ENCODE measurements at places on chromosomes 7 and 10.

DNA sequence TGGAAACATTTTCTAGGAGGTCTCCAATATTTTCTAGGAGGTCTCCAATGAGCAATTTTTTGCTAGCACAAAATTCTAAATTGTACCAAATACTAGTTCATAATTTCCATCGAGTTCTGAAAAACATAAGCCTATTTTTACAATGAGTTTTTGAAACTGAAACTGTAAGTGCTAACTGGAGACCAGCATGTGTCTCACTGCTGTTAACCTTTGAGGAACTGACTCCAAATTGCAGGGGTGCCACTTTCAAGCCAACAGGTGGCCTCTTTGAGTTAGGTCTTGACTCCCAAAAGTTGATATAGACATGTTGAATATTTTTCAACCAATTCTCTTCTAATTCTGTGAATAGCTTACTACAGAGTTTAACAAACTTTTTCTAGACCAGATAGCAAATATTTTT is 58.8 kb downstream of the CAV1 start:
- DNase-seq = no peak

GRCh38 chr10:111128331-111129180 is 51.7 kb downstream of the ADRA2A start:
- DNase-seq = no peak

DNA sequence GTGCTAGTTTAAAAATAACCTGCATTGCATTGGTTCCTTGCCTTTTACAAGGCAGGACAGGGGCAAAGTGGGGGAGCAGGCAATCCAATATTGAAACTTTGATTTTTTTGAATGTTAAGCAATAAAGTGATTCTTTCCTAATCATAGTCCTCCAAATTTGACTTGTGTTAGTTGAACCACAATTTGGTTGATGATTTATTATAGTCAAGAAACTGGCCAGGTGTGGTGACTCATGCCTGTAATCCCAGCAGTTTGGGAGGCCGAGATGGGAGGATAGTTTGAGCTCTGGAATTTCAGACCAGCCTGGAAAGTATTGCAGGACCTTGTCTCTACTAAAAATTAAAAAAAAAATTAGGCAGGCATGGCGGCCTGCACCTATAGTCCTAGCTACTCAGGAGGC is 27.9 kb upstream of the ABLIM1 start:
- DNase-seq = no peak

DNA sequence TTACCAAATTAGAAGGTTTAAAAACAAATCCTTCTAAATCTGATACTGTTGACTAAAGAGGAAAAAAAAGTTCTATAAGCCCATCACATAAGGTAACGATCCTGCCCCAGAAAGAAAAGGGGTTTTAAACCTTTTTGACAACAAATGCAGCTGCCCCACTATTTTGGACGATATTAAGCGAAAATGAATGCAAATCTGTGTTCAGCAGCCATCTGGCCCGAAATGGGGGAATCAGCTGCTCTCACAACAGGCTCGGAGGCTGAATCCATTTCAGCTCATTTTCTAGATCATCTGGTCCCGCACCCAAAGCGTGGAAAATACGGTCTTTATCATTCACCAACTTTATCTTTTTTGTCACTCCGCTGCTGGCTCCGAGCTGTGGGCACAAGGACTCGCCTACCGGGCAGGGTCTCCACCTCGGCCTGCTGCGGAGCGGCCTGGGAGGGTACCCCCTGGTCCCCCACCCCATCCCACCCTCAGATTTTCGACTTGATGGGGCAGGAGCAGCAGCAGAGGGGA is 2.4 kb upstream of the EBF3 start:
- no peak for DNase-seq

GRCh38 chr10:125316436-125316835 is 156.1 kb upstream of the CTBP2 start:
- DNase-seq = no peak

- no peak for DNase-seq
These were observed 46.3 kb downstream of the LRMDA start for GRCh38 chr10:75477680-75478079.

GRCh38 chr7:121384265-121384664 is 11.8 kb downstream of the FAM3C start:
- no peak for DNase-seq

DNA sequence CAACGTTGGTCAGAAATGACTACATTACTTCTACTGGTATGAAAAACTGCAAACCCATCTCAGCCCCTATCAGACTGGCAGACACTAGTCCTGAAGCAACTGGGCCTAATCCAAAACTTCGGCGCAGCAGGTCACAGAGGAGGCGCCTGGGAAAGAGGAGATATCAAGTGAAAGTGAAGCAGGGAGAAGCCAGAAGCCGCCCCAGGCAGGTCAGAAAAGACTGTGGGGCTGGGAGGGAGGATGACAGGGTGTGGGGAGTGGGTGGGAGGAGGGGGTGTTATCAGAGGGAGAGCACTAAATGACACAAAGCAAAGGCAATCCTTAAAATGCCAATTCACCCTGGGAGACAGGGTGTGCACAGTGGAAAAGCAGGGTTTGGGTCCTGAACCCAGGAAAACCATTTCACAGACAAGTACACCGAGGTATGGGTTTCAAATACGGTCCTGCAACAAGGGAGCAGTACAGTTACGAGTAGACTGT is 731 bp downstream of the CHCHD3 start:
- no peak for DNase-seq

- no peak for DNase-seq
These were observed 52.0 kb upstream of the SMNDC1 start for GRCh38 chr10:110356628-110357245.

GRCh38 chr7:131124001-131124629 is 203.6 kb upstream of the MKLN1 start:
- no peak for DNase-seq

DNA sequence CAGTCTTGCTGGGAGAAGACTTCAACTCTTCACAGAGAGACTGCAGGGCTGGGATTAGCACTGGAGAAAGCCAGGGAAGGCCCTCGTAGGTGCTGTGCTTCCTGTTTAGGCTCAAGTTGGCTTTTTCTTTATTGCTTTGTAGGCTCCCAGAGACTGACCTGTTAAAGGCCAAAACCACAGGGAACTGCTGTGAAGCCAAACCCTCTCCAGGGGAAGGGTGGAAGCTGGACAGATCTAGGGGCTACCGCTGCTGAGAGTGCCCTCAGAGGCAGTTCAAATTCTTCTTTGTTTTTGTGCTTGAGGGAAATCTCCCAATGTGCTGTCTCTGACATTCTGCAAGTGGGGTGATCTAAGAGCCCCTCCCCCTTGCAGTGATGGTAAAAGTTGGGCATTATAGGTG is 198.4 kb downstream of the CNTNAP2 start:
- DNase-seq = no peak

- DNase-seq = no peak
These were observed 353.6 kb downstream of the CALN1 start for GRCh38 chr7:72058579-72058978.

GRCh38 chr7:27700501-27700900 is 37.8 kb upstream of the HIBADH start:
- no peak for DNase-seq

GRCh38 chr7:15688911-15689310 is 2.4 kb upstream of the MEOX2 start:
- DNase-seq = no peak

GRCh38 chr7:128738570-128739047 is 550 bp upstream of the CALU start:
- no peak for DNase-seq

DNA sequence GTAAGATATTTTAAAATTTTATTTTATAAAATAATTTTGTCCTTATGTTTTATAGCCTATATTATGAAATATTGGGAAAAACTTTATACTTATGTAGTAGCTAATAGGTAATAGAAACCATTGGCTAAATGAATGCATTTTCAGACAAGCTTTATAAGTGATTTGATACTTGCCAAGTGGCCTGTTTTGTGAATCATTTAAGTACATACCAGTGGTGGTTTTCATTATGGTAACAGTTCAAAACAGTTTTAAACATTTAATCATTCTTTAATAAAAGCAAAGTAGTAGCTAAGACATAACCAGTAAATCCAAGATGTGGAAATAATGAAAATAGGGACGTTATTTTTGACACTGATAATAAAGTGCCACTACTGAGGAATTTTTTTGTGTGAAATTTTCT is 182.2 kb downstream of the PHF14 start:
- no peak for DNase-seq

- no peak for DNase-seq
These were observed 2.8 kb downstream of the FHIP2A start for GRCh38 chr10:114824391-114824790.

GRCh38 chr10:75980419-75981002 is 549.1 kb downstream of the LRMDA start:
- DNase-seq = no peak

- DNase-seq = no peak
These were observed 211.9 kb upstream of the ETV1 start for GRCh38 chr7:14201353-14201752.

- DNase-seq = no peak
These were observed 53.4 kb downstream of the PWWP2B start for GRCh38 chr10:132450466-132450824.

DNA sequence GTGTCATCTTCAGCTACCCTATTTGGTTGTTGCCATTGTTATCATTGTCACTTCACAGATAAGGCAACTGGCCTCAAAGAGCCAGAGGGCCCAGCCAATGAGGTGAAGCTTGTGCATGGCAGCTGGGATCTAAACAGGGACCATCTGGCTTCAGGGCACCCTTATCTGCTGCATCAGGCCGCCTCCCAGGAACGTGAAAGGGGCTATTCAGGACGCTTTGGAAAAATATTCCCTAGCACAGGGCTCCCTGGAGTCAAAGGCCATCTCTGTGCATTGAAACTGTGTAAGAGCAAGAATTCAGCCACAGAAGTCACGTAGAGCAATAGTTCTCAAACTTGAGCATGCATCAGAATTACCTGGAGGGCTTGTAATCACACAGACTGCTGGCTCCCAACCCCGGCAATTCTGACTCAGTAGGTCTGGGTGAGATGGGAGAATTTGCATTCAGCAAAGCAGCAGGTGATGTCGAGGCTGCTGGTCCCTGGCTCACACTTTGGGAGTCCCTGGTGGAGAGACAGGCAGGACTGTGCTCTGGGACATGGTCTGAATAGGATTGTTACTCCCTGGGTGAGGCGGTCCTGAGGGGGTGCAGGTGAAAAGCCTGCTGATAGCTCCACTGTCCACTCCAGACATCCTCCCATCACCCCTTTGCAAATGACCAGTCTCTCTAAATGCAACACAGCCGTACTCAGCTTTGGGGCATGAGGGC is 21.5 kb upstream of the PLEKHA1 start:
- DNase-seq = no peak

DNA sequence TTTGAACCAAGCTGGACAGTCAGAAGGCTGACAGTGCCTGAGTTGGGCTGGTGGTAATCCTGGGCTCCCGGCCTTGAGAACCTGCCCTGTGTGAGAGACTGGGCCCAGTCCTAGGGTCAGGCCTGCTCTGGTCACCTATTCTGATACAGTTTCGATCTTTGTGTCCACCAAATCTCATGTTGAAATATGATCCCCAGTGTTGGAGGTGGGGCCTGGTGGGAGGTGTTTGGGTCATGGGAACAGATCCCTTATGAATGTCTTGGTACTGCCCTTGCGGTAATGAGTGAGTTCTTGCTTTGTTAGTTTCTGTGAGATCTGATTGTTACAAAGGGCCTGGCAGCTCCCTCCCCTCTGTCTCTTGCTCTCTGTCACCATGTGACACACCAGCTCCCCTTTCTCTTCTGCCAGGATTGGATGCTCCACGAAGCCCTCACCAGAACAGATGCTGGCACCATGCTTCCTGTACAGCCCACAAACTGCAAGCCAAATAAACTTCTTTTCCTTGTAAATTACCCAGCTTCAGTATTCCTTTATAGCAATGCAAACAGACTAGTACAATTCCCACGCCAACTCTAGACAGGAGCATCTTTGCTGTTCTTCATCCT is 111.8 kb upstream of the ZNF438 start:
- DNase-seq = no peak

DNA sequence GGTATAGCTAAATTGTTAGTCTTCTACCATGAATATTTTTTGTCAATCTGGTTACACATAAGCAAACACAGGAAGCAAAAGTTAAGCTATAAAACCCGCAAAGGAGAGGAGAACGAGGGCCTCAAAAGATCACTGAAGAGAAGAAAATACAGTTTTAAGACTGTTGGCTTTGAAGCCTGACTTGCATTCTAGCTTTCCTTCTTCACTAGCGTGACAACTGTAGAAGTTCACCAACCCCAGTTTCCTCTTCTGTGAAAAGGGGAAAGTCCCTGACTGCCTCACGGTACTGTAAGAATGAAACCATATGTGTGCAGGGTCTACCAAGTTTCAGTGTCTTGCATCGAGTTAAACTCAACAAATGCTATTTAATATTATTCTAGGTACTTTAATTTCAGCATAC is 7.5 kb upstream of the LRRN3 start:
- peak; percentile 15 for DNase-seq

- no peak for DNase-seq
These were observed 88.4 kb downstream of the DIP2C start for GRCh38 chr10:600876-601659.

GRCh38 chr10:37754538-37755323 is 102.7 kb downstream of the ZNF248 start:
- DNase-seq = no peak

DNA sequence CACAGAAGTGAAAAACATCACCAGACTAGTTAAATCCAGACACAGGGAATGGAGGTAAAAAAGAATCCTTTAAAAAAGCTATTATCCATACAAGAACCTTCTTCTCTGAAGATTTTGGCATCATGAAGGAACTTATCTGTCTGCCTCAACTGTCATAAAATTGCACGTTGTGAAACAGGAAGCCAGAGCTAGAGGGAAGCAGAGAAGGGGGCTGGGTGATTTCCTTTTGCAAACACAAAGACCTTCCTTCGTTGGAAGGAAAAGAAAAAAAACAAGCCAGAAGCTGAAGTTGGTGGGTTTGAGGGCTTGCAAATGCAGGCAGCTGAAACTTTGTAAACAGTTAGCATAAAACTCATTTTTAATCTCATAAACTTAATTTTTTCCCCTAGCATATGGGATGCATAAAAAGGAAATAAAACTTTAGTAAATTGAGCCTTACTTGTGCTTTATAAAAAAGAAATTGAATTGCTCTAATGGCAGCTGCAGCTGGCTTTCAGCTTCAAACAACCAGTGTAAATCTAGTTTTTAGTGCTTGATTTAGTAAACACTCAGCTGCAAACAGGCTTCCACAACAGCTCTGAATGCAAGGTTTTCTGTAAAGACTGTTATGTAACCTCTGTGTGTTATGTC is 101.6 kb downstream of the OTUD1 start:
- no peak for DNase-seq

DNA sequence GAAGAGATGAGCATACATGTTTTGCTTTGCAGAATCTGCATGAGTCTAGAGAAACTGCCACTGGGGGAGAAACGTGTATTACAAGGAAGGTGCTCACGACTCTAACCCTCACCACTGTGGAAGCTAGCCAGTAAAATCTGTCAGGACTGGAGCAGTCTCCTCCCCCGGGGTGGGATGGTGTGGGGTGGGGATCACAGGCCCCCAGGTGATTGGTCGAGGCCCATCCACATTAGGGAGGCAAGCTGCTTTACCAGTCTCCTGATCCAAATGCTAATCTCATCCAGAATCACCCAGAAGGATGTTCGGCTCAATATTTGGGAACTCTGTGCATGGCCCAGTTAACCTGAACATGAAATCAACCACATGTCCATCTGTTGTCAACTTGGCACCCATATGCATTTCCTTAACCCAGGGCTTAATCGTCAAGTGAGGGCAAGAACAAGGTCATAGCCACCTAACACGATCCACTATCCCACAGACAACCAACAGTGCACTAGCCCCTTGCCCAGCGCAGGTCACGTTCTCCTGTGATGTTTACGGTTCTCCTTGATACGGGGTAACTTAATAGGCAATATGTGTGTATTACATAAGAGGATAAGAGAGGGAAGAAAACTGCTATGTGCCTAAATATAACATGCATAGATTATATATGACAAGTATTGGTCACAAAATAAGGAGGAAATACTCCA is 40.8 kb downstream of the DNAJB6 start:
- no peak for DNase-seq
